ENCODE measurements at places on chromosomes 7 and 10. TPM values are rescaled to one million over a fixed set of nuclear protein-coding genes. Genes with fewer than 3 reads are reported as not detected.

The TMEM184A gene
- 22.2 TPM for total RNA-seq

The SPACDR gene
- not detected for total RNA-seq

The DRGX gene
- total RNA-seq = not detected

The SHH gene
- total RNA-seq = 18.6 TPM

The CYP2W1 gene
- total RNA-seq = not detected

All from right lobe of liver (tissue), 6 donors.